COR-L47 (cell line): ENCODE measurements at places on chromosomes 4 and X.

DNA sequence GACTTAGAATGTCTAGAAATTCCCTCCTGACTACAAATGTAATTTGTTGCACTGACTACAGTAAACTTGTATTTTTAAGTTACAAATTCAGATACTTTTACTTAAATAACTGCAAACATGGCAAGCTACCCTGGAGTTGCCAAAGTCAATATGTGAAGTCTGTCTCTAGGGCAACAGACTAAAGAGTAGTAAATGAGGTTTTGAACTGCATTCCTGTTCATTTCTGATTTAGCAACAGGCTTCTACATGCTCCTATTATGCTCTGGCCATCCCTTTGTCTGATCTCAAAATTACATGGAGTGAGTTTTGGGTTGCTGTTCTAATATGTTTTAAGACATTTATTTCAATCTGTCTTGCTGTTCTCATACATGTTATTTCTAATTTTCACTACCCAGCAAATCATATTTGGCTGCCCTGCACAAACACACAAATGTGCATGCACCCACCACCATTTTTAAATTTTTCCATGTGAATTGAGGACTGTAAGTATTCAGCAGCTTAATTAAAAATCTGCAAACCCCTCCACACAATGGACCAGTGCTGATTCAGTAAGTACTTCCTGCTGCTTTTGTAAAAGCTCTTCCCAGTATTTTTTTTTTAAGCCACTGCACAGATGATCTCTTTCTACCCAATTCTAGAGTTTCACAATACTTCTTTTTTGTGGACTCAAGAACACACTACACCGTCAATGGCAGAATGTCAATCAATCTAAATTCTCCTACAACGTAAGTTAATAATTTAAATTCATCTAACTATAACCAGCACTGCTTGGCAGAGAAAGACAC, 26.7 kb downstream of the SH3RF1 start:
- no peak for DNase-seq

GRCh38 chr4:53744446-53745160, 153.3 kb upstream of the LNX1 start:
- DNase-seq, result no peak

DNA sequence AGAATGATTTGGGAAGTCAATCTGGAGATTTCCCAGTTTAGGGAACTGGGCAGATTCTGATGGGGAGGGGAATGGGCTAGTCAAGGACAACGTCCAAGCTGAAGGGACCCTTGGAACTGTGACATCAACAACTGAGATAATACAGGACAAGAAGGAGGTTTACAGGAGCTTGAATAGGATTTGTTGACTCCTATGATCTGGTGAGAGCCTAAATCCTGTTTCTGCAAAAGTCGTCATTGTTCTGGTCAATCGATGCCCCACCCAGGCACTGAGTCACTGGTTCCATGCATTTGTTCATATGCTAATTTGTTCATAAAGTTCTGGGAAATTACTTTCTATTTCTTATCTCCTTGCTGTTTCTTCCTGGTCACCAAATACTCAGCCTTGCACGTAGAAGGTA, 15.3 kb upstream of the PDGFRA start:
- no peak for DNase-seq

GRCh38 chr4:172352356-172352755, 539.2 kb downstream of the GALNTL6 start:
- DNase-seq, result no peak

GRCh38 chr4:161894014-161894413, 269.8 kb downstream of the FSTL5 start:
- no peak for DNase-seq

DNA sequence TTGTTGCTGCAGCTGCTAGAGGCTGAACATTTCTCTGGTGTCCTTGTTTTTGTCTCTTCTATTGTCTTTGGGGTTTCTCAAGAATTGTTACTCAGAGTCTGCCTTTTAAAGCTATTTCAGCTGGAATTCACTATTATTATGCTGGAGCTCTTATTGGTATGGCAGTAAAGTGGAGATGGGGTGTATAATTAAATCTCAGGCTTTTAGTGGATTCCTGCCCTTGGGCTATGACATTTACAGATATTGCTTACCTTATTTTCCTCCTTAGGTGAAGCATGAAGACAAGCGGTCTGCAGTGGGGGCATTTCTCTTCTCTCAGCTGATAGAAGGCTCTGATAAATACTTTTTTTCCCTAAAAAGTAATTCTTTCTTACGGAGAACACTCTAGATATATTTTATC, 1656.6 kb upstream of the IGFBP7 start:
- DNase-seq, result peak; percentile 6

DNA sequence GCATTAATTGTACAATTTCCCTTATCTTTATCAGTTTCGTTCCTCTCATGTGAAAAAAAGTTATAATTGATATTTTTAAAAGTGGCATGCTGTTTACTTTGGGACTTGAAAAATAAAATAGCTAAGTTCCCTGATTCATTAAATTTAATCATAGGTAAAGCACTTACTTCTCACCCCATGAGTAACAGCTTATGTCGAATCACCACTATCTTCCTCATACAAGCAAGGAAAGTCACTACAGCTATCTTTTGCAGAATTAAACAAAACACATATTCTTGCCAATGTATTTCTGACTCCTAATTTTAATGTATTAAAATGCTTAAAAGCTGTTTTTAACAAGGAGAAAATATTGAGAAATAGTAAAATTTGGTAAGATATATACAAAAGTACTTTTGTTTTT, 832.4 kb upstream of the PCDH10 start:
- DNase-seq, result no peak

- peak; percentile 62 for DNase-seq
These were observed 38.9 kb upstream of the TLL1 start for GRCh38 chr4:165834116-165834515.

DNA sequence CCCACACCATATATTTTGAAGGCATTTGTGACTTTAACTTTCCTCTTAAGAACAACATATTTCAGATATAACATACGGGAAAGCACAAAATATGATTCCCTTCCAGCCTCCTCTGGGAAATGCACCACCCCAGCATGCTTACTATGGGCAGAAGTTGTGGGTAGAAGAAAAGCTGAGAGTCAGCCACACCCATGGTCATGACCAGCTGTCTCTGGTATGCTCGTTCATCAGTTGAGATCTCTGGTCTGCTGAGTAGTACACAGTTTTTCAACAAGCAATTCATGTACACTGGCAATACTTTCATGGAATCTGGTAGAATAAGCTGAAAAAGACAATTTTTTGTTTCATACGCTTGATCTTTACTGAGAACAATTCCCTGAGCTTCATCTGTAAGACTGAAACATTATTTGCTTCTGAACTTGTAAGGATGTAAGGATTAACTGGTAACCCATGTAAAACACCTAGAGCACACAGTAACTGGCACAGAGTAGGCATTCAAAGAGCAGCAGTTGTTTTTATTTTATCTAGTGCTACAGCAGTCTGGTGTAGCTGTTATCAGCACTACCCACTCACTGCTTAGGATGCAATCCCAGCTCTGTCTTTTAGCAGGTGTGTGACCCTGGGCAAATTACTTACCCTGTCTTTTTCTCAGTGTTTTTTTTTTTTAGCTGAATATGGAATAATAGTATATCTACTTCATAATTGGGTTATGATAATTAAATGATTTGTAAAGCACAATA, 47.6 kb downstream of the METTL14 start:
- DNase-seq, result no peak

DNA sequence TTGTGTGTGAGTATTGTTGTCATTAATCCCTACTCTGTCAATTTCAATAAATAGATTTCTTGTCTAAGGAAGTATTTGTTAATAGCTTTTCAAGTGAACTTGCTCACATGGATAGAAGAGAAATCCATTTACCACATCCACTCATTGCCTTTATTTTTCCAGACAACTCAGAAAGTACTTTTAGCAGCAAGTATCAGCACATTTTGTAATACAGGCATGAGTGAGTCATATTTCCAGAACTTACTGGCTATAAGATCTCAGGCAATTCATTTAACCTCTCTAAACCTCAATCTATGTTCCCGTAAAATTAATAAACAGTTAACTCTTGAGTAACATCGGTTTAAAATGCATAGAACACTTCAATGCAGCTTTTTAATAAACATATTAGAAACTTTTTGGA, 317.9 kb upstream of the PCDH7 start:
- no peak for DNase-seq

- DNase-seq, result peak; percentile 78
These were observed at the start of gene TMSB15A for GRCh38 chrX:102515975-102516941. TSS of gene TMSB15A (minus strand) at chrX:102516739.

DNA sequence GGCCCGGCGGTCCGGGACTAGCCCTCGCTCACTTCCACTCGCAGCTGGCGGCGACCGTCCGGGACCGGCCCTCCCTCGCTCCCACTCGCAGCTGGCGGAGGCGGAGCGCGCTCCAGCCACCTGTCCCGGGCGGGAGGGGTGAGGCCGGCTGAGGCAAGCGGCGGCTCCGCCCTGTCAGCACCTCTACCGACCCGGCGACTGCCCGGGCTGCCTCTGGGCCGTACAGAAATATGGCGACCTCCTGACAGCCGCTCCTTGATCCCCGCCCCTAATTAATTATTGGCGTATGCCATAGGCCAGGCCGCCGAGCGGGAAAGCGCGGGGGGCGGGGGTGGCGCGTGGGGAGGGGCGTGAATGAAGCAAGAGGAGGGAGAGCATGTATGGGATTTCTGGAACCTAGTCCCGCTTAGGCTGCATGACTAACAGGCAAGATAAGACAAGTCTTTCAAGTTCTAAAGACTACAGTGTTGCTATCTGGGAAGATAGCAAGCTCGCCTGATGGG, at the start of gene MORC4:
TSS of gene MORC4 (minus strand) at position 200 of the 503 bp plus-strand sequence. CDS start 243 bp downstream, outside the sequence.
- peak; percentile 47 for DNase-seq

DNA sequence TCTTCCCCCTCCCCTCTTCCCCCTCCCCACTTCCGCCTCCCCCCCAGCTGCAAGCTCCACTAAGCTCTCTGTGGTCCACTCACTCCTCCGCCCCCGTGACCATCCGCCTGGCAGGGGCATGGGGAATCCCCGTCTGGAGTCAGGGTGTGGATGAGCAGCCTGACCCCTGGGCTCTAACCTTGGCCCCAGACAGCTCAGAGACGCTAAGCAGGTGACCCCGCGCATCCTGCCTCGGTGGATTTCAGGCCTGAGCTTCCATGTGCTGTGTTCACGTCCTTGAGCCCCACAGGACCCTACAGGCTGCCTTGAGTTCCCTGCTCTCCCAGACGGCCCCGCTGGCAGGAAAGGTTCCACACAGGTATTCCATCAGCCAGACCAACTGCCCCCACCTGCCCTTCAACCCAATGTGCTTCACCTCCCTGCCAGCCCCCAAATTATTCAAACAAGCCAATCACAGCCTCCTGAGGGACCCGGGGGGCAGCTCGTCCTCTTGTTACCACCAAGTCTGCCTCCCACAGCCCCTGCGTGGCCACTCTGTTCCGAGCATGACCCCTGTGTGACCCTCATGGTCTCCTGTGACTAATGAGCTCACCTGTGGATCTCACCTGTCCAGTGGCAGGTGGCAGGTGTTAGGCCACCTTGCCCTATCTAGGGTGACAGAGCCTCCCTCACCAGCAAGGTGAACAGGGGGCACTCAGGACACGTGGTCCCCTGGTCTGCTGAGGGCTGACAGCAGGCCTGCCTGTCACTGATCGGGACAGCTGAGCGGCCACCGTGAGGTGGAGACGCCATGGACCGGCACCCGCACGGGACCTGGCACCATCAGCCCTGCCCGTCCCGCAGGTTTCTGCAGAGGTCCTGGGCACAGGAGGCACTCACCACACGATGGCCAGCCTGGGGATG, 73.2 kb upstream of the MXD4 start:
- no peak for DNase-seq

DNA sequence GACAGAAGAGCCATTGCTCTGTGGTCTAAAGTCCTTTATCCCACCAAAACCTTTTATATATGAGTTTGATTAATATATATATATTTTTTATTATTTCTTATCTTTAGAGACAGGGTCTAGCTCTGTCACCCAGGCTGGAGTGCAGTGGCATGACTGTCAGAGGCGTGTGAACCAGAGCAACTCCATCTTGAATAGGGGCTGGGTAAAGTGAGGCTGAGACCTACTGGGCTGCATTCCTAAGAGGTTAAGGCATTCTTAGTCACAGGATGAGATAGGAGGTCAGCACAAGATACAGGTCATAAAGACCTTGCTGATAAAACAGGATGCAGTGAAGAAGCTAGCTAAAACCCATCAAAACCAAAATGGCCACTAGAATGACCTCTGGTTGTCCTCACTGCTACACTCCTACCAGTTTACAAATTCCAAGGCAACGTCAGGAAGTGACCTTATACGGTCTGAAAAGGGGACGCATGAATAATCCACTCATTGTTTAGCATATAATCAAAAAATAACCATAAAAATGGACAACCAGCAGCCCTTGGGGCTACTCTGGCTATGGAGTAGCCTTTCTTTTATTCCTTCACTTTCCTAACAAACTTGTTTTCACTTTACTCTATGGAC, 10.5 kb downstream of the TBCK start:
- no peak for DNase-seq

- DNase-seq, result no peak
These were observed 59.0 kb downstream of the FAM13A start for GRCh38 chr4:88998001-88998400.

DNA sequence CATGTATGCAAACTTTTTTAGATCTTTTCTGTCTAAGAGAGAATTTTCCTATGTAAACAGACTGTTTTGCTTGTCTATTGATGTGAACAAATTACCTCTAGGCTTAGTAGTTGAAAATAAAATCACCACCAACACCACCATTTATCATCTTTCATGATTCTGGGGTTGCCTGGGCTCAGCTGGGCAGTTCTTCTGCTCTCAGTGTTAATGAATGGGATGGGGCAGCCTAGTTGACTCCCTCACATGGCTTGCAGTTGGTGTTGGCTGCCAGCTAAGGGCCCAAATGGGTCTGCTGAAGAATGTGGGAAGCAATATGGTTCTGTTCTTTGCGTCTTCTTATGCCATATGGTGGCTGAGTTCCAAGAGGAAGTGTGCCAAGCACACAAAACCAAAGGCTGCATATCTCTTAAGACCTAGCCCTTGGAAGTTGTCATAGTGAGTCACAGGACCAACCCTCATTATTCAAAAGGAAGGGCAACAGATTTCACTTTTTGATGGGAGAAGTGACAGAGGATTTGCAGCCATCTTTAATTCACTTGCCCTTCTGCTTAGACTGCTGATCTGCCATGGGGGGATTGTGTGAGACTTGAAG, 17.9 kb downstream of the REELD1 start:
- DNase-seq, result no peak

DNA sequence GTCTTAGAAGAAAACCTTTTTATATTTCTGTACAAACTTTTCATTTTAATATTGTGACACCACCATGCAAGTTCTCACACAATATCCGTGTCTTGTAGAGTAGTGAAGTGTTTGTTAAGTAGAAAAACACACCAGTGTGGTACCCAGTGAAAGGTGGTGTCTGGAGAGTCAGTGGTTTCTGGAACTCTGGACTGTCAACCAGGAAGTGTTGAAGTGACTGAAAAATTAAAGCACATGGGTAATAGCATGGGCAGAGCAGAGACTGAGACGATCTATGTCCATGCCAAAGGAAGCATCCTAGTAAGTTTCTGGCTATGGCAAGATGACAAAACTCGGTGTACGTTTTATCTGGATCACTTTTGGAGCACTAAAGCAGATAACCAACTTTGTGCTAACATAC, 22.2 kb downstream of the RAB9A start:
- no peak for DNase-seq

DNA sequence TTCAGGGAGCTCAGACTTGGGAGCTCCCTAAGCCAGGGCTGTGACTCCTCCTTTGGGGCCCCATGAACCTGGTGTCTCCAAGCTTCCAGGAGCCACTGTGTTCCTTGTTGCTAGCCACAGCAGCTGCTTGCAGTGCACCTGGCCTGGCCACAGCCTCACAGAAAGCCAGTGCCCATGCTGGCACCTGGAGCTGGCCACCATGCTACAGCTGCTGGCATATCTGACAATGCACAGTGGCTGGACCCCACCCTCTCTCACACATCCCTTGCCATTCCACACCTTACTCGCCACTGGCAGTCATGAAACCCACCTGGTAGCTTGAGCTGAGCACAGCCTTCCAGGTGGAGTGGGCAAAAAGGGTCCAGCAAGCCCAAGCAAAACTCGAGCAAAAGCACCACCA, 441.7 kb downstream of the ARAP2 start:
- DNase-seq, result no peak
